Uterine smooth muscle cell (primary cell): ENCODE measurements at places on chromosomes 1 and 21. TPM values are rescaled to one million over a fixed set of nuclear protein-coding genes. Genes with fewer than 3 reads are reported as not detected.

RGS8 gene
- under 0.01 TPM in 1 of 2 replicates, not detected in the other for total RNA-seq

LRRC7 gene
- not detected in 2 replicates for total RNA-seq

PCNX2 gene
- 24.6 and 40.9 TPM in 2 replicates for total RNA-seq

IRF6 gene
- total RNA-seq, result 0.44 and 0.62 TPM in 2 replicates

AGL gene
- 11.4 and 13.0 TPM in 2 replicates for total RNA-seq

RRP15 gene
- 7.4 and 12.8 TPM in 2 replicates for total RNA-seq

TNFAIP8L2 gene
- not detected in 2 replicates for total RNA-seq

NOTCH2NLA gene
- 113 and 140 TPM in 2 replicates for total RNA-seq

MEAF6 gene
- 80.4 and 94.4 TPM in 2 replicates for total RNA-seq

ZNF593 gene
- 23.2 and 28.9 TPM in 2 replicates for total RNA-seq

LCE1E gene
- not detected in 2 replicates for total RNA-seq

VANGL1 gene
- total RNA-seq, result 8.2 and 11.4 TPM in 2 replicates

SMAP2 gene
- total RNA-seq, result 12.4 and 23.0 TPM in 2 replicates

KRTAP12-2 gene
- not detected in 2 replicates for total RNA-seq

U2AF1 gene
- 29.1 and 39.6 TPM in 2 replicates for total RNA-seq

NUP210L gene
- total RNA-seq, result under 0.01 and 0.12 TPM in 2 replicates

COP1 gene
- 58.5 and 61.1 TPM in 2 replicates for total RNA-seq

ZNF695 gene
- total RNA-seq, result 2.2 and 4.0 TPM in 2 replicates

NR1I3 gene
- total RNA-seq, result not detected in 2 replicates

KRTAP19-3 gene
- total RNA-seq, result not detected in 2 replicates

SPATA45 gene
- not detected in 2 replicates for total RNA-seq

NKAIN1 gene
- not detected in 2 replicates for total RNA-seq

UMODL1 gene
- 0.12 TPM in 1 of 2 replicates, not detected in the other for total RNA-seq

HIVEP3 gene
- 0.75 and 1.8 TPM in 2 replicates for total RNA-seq

S100A7A gene
- not detected in 2 replicates for total RNA-seq

FMO4 gene
- 1.7 and 4.0 TPM in 2 replicates for total RNA-seq

DEPDC1 gene
- 25.7 and 75.8 TPM in 2 replicates for total RNA-seq
